ENCODE measurements at places on chromosomes 3 and 15.

DNA sequence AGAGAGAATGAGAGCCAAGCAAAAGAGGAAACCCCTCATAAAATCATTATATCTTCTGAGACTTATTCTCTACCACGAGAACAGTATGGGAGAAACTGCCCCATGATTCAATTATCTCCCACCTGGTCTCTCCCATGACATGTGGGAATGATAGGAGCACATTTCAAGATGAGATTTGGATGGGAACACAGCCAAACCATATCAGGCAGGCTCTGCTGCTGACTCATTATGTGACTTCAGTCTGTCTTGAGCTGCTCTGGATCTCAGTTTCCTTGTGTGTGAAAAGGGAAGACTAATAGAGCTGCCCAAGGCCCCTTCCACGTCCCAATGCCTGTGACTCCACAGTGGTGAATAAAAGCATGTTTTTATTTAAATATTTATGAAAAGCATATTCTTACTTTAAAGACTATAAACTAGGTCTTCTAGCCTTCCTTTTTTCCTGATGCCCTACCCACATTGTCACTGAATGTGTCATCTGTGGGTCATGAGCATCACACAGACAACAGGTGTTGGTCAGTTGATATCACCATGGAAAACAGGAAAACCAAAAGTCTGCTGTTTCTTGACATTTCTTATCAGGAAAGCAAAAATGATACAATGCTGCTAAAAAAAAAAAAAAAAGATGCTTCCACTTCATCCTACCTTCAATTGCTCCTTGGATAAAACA lies 96.0 kb upstream of the PPP2R3A start:
- no peak for DNase-seq

DNA sequence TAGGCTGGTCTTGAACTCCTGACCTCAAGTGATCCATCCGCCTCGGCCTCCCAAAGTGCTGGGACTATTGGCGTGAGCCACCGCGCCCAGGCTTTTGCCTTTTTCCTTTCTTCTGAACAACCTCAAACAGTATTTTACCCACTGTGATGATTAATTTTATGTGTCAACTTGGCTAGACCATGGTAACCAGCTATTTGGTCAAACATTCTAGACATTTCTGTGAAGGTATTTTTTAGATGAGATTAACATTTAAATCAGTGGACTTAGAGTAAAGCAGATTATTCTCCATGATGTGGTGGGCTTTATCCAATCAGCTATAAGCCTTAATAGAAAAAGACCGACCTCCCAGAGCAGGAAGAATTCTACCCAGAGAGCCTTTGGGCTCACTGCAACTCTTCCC lies 6.0 kb downstream of the SPATA12 start:
- no peak for DNase-seq

DNA sequence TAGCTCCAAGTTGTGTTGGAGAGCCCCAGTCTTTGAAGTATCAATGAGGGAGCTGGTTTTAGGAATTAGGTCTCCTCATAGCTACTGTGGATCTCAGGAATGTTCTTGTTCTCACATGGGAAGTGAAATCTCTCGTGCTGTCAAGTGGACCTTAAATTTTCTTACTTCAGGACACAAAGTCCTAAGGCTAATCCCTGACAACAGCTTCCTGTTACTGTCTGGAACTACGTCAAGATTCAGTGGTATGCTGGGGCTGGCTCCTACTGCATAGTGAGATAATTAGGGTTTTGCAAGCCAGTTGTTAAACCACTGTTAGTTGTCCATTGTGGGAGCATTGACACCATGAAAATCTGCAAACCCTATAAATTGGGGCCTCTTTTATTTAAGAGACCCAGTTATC lies 22.8 kb downstream of the MESP1 start:
- no peak for DNase-seq

DNA sequence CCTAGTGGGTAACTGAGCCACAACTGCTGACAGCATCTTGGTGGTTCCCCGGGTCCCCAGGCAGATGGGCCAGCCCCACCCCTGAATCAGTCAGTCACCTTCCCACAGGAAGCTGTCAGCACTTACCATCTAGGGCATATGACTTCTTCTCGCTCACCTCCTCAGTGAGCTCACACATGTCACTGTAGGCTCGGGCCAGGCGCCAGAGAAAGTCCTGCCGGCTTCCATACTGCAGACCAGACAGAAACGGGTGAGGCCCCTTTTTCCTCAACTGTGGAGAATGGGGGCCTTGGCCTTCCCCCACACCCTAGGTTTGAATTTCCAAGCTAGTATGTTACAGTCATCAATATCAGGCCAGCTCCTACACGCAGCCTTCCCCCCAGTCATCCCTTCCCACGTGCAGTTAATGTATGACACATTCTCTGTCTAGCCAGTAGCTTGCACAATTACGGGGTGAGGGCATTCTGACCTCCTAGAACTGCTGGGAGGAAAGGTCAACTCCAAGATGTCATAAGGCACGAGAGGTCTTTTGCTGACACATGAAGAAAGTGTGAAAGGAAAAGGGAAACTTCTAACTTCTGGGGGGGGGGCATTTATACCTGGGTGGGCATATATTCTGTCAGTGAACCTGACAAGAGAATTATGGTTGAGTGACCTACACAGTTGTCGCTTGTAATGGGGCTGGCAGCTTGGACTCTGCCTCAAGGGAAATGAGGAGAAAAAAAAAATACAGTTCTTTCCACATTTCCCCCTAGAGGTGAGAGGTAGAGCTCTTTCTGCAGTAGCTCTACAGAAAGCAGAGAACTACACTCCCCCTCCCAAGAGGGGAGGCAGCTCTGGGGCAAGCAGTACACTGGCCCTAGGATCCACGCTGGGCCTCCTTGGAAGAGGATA lies 10.9 kb downstream of the RMDN3 start:
- DNase-seq, result no peak

DNA sequence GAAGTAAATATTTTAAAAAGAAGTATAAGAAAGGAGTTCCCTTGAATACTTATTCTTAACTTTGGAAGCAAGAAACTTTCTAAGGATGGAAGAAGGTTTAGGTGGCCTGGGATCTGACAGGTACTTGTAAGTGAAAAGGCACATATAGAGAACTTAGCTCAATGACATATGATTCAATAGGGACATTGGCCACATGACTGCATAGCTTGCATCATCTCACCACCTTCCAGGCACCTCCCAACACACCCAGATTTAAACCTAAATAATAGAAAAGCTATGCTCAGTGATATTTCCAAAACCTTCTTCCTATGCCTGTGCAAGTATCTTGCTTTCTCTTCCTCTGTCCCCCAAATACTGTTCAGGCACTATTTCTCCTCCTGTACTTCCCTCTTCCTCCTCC lies 4.7 kb upstream of the P2RY1 start:
- no peak for DNase-seq

DNA sequence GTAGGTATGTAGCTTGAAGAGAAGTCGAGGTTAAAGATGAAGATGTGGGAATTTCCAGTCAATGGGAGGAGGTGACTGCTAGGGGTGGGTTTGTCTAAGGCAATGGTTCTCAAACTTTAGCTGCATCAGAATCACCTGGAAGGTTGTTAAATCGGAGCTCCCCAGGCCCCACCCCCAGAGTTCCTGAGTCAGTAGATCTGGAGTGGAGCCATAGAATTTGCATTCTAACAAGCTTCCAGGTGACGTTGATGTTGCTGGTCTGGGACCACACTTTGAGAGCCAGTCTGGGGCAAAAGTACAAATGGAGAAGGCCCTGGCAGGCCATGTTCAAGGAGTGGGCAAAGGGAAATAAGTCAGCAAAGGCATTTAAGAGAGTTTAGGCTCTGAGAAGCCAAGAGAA lies 69.1 kb downstream of the CMTM8 start:
- DNase-seq, result no peak

- no peak for DNase-seq
These were observed 635 bp upstream of the RCN2 start for GRCh38 chr15:76930831-76931396.

DNA sequence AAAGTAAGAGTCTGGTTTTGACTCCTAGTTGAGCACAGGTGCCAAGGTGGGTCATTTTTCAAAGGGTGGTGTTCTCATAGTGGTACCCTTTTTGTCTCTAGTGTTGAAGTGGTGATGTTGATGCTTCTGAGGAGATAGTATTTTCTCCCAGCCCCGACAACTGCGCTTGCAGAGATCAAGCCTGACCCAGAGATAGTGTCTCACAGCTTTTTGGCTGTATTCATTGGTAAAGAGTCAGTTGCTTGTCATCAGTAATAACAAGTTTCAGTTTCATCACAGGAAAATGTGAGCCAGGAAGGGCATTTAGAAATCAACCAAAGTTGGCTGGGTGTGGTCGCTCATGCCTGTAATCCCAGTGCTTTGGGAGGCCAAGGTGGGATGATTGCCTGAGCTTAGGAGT lies 139.3 kb downstream of the NFKBIZ start:
- no peak for DNase-seq

- no peak for DNase-seq
These were observed 36.6 kb upstream of the EPHB3 start for GRCh38 chr3:184524981-184525336.

DNA sequence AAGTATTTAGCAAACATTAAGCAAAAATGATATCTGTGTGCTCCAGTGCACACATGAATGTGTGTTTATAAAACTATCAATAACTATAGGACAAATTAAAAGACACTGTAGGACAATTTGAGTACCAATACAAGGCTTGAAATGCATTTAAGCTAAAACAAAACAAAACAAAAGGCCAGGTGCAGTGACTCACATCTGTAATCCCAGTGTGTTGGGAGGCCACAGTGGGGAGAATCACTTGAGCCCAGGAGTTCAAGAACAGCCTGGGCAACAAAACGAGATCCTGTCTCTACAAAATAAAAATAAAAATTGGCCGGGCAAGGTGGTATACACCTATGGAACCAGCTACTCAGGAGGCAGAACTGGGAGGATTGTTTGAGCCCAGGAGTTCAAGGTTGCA lies 50.7 kb downstream of the CSNK1G1 start:
- no peak for DNase-seq

DNA sequence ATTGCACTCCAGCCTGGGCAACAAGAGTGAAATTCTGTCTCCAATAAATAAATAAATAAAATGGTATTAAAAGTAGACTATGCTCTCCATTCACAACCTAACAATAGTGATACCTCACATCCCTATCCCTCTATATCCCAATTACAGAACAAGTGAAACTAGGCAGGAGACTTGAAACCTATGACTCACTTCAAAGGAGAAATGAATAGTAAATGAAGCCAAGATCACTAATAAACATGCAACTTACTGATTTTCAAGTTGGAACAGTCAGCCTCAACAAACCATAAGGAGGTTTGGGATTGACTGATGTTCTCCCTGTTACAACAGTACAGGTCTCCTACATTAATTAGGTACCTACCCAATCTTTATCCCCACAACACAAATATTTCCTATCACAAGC lies 103.4 kb downstream of the GSK3B start:
- DNase-seq, result no peak

DNA sequence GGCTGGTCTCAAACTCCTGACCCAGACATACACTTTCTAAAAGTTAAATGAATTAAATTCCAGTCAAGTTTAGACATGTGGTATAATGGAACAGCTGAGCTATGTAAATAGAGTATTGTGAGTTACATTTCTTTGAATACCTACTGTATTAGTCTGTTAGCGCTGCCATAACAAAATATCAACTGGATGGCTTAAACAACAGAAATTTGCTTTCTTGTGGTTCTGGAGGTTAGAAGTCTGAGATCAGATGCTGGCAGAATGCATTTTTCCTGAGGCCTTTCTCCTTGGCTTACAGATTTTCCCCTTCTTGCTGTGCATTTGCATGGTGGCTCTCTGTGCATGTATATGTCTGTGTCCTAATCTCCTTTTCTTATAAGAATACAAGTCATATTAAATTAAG lies 101.5 kb upstream of the TGFBR2 start:
- DNase-seq, result no peak

- no peak for DNase-seq
These were observed 414.5 kb downstream of the GRM7 start for GRCh38 chr3:7275396-7275795.

- DNase-seq, result no peak
These were observed 380.9 kb downstream of the EDEM1 start for GRCh38 chr3:5568451-5568850.

DNA sequence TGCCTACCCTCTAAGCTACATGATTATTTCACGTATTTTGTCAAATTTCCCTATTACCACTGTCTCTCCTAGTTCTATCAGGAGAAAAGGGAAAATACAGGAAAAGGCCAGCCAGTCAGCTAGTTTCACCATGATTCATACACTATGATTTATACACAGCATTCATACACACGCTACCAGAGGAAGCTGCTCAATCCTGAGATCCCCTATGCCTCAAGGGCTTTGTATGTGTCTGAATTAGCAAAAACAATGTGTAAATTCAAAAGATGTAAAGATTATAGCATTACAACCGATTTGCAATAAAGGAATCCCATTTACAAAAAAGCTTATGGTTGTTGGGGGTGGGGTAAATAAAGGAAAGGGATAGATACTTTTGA lies 3.1 kb upstream of the ACKR4 start:
- no peak for DNase-seq

DNA sequence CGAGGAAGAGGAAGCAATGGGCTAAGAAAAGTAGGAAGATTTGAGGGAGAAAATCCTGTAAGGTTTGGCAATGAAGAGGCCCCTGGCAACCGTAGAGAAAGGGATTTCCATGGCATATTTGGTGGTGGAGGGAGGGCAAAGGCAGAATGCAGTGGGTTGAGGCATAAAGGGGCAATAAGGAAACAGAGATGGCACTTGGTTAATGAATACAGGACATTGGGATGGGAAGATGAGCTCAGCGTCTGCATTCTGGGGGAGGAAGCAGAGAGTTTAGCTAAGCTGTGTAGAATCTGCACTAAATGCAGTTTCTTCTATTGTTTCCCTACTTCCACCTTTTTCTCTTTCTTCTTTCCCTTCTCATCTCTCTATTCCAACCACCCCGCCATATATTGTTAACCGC lies 83.6 kb downstream of the LRTM1 start:
- DNase-seq, result no peak

Measured in T1000 (cell line).